ENCODE measurements at places on chromosomes 1 and 21. TPM values are rescaled to one million over a fixed set of nuclear protein-coding genes. Genes with fewer than 3 reads are reported as not detected.

The NEGR1 gene
- total RNA-seq: not detected

The OXCT2 gene
- total RNA-seq: 1.0 TPM

The SPRR2B gene
- total RNA-seq: not detected

The SPRR4 gene
- total RNA-seq: not detected

The RIPK4 gene
- not detected for total RNA-seq

The GNAT2 gene
- not detected for total RNA-seq

The RAB3B gene
- total RNA-seq: 0.02 TPM

The TBX19 gene
- total RNA-seq: 7.0 TPM

The PTGER3 gene
- 0.22 TPM for total RNA-seq

The BSDC1 gene
- 124 TPM for total RNA-seq

The CD84 gene
- 63.9 TPM for total RNA-seq

The VCAM1 gene
- total RNA-seq: not detected

The ST6GALNAC3 gene
- 17.3 TPM for total RNA-seq

The MAP1LC3C gene
- not detected for total RNA-seq

The COPA gene
- total RNA-seq: 180 TPM

The TTC22 gene
- total RNA-seq: 10.9 TPM

The FAM229A gene
- total RNA-seq: 33.7 TPM

The C1orf94 gene
- not detected for total RNA-seq

The SPRR3 gene
- total RNA-seq: not detected

The HES3 gene
- total RNA-seq: not detected

The KPRP gene
- not detected for total RNA-seq

The C8B gene
- total RNA-seq: not detected

The ZNF683 gene
- total RNA-seq: not detected

The REN gene
- not detected for total RNA-seq

The LCE1F gene
- not detected for total RNA-seq

The RIMKLA gene
- total RNA-seq: not detected

The HSD3B1 gene
- not detected for total RNA-seq

The PTCH2 gene
- total RNA-seq: 0.90 TPM

The LCE2A gene
- not detected for total RNA-seq

The IGSF21 gene
- not detected for total RNA-seq

The SLC44A3 gene
- total RNA-seq: not detected

The RIMS3 gene
- total RNA-seq: 5.4 TPM

The AMY2A gene
- total RNA-seq: not detected

The CDC42BPA gene
- total RNA-seq: 0.15 TPM

The CLEC20A gene
- total RNA-seq: 4.7 TPM

The DNAI4 gene
- total RNA-seq: 4.3 TPM

The APOBEC4 gene
- total RNA-seq: not detected

The RRP1 gene
- 27.8 TPM for total RNA-seq

The TRIM46 gene
- total RNA-seq: 2.6 TPM

The RNF223 gene
- total RNA-seq: not detected

Measured in B cell (primary cell).